ENCODE measurements at places on chromosomes 13 and 19.
A peak's percentile ranks its signal among the peaks of the same experiment; 100 is the strongest.

DNA sequence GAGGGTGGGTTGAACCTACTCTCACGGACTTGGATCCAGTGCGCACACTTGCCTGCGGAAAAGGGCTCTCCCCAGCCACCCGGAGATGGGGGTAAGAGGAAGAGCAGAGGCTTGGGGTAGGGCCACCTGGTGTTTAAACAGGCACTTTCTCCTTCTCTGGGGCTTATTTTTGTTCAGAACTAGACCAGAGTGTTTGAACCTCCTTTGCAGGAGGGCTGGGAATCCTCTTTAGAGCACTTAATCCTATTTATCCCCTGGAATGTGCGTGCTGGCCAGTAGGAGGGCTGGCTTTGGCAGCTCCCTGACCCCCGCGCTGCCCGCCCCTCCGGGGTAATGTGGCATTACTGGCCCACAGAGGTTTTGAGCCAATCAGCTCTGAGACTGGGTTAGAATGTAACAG, 2.0 kb downstream of the RGS9BP start:
- no peak for DNase-seq

GRCh38 chr19:9431475-9431874, 3.9 kb downstream of the ZNF266 start:
- DNase-seq, result no peak

DNA sequence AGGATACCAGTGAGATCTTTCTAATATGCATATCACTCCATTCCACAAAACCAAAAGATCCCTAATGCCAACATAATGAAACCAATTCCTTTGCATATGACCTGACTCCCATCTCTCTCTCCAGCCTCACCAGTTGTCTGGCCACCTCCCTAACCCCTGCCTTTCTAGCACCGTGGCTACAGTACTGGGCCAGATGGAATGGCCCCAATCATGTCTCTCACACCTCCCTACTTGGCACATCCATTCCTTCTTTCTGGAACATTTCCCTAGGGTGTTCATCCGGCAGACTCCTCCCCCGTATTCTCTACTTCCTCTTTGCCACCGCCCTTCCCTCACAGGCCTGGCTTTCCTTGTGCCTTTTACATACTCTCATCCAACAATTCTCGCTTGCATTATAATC, 62.0 kb downstream of the GPALPP1 start:
- no peak for DNase-seq

GRCh38 chr19:18251587-18252369, 22.5 kb downstream of the IQCN start:
- peak; percentile 17 for DNase-seq

- DNase-seq, result no peak
These were observed 77.3 kb downstream of the ZIC5 start for GRCh38 chr13:99894105-99894839.

DNA sequence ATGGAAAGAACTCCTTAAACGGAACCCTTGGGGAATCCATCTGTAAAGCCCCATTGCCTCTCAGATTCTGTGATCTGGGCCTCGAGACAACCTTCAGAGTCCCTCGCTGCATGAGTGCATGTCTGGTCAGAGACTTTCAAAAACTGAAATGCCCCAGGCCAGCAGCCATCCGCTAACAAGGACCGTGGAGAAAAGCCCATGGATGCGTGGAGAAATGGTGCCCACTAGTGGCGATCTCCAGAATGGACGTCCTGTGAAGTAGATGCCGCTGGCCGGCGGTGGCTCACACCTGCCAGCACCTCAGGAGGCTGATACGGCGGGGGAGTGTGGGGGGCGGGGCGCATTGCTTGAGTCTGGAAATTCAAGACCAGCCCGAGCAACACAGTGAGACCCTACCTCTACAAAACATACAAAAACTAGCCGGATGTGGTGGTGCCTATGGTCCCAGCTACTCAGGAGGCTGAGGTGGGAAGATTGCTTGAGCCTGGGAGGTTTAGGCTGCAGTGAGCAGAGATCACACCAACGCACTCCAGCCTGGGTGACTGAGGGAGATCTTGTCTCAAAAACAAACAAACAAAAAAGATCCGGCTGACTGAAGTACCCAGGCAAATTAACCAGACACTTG, 7.9 kb upstream of the CDC16 start:
- peak; percentile 63 for DNase-seq

- no peak for DNase-seq
These were observed 7.8 kb downstream of the ADAMTSL5 start for GRCh38 chr19:1505012-1505411.

DNA sequence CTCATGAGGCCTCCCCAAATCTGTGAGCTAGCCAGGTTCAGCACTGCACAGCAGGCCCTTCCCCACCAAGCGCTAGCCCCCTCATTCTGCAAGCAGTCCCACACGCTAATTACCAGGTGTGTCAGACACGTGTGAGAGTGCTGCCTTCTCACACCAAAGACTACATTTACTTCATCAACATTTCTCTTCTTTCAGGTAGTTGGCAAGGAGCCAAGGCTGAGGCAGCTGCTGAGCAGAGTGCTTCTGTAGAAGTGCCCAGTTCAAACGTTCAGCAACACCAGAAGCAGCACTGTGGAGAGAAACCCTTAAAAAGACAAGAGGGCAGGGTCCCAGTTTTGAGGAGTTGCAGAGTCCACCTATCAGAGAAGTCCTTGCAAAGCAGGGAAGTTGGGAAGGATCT, 6.4 kb downstream of the ZNF773 start:
- DNase-seq, result no peak

GRCh38 chr13:63075126-63075525, 1659.5 kb upstream of the PCDH20 start:
- DNase-seq, result no peak

DNA sequence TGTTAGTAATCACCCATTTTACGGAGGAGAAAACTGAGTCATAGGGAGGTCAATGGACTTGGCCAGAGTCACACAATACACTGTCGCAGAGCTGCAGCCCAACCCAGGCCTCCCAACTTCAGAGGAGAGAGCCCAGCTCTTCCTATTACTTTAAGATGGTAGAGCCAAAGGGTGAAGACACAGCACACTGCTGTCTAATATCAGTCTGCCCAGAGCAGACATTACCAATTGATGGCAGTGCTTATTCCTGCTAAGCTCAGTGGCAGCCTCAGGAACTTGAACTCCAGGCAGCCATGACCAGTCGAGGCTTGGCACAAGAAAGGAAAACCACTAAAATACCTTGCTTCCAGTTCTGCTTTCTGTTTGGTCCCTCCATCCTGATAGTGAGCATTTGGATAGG, 18.4 kb downstream of the TMEM150B start:
- DNase-seq, result no peak

DNA sequence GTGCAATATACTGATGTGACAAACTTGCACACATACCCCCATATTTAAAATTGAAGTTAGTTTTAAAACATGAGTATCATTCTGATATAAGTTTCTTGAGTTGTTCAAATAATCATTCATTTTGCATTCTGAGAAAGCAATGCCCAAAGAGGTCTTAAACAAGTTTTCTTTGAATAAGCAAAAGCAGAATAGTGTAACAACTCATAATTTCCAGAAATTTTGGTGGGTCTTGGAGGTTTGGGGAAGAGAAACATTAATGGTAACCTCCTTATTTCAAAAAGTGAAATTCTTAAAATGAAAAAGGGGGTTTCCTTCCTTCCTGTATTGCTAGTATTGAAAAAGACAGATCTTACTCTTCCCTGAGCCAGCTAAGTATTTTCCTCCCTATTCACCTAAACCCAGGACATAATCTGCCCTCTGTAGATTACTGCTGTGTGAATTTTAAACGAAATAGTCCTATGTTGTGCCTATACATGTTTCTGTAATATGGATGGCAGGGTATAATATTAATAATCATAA, 30.4 kb downstream of the SLC25A15 start:
- no peak for DNase-seq

- no peak for DNase-seq
These were observed 2641.8 kb upstream of the PCDH20 start for GRCh38 chr13:64057372-64058020.

DNA sequence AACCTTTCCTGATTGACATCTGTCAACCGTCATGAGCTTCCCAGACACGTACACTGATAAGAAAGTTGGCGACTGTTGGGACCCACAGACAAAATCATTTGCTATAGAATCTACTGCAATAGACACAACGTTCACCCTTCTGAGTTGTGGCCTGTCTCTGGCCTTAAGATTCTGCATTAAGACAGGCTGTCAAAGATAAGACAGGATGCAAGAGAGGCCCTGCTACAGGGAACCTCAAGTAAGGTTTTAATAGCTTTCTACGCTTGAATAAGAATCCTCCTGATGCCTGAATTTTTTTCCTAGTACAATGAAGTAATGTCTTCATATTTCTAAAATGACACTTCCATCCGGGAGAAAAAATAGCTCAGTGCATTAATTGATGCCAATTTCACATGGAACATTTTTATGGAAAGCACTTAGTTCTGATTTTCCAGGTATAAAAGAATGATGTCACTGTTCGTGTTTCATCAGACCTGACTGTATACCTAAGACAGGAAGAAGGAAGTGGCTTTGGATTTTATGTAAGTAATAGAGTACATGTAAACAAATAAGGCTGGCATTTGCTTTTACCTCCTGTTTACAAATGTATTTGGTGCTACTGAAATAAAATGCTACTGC, 275.2 kb upstream of the GPC6 start:
- no peak for DNase-seq

DNA sequence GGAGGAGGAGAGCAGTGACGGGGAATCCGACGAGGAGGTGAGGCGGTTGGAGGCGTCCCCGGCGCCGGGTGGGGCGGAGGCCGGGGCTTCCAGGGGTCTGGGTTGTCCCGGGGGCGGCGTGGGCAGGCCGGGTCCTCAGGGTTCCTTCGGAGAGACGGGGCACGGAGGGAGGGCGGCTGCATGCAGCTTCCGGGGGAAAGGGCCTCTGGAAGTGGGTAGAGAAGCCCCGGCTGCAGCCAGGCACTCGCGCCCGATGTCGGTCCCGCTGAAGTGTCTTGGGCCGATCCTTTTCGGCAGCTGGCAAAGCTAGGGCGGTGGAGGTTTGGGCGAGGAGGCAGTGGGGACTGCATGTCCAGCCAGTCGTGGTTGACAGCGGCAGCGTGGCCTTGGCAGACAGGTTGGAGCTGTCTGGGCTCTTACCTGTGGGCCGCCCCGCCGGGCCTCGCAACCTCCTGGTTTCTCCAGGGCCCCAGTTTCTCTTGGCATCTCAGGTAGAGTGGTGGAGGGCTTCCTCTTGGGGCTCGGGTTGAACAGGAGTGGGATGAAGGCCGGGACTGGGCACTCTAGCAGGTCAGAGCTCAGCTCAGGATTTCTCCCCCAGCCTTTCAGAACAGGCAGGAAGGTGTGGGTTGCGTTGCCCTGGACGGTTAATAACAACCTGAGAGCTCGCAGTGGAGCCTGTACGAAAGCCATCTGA, 690 bp downstream of the KMT2B start:
- no peak for DNase-seq

DNA sequence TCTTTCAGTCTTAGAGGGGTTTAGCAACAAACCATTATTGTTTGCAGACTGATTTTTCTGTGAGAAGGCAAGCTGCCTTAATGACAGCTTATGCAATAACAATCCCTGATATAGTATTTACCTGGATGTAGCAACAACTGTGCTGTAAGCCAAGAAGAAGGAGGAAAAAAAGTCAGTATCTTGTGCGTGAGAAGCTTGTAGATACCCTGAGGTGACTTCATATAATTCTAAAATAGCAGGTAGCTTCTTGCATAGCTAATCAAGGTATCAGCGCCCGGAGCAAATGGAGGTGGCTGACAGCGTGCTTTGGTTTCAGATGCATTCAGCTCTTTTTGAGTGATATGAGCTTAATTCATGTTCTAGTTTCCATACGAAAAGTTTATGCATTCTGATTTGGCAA, 309.8 kb downstream of the KLF5 start:
- no peak for DNase-seq

DNA sequence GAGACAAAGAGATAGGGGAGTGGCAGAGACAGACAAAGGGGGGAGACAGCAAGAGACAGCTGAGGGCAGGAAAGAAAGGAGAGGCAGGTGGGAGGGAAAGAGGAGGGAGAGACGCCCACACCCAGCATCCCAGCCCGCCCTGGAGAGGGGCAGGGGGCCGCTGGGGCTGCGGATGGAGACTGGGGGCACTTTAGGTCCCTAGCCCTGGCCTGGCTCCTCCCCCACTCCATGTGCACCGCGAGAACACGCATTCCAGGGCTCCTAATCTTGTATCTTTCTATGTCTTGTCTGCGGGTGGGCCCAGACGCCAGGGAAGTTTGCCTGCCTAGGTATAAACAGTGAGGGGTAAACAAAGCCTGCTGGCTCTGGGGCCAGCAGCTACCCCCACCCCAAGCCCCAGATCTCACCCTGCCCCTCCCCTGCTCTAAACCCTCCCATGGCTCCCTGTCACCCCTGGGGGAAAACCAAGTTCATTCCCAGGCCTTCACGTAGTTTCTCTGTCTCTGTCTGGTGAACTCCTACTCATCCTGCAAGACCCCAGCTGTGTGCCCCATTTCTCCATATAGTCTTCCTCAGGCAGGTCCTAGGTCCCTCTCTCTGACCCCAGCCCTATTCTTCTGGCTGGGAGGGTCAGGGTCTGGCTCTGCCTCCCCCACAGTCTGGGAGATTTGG, 5.7 kb downstream of the TLE5 start:
- no peak for DNase-seq

- peak; percentile 98 for DNase-seq
These were observed 64.0 kb downstream of the ACSBG2 start for GRCh38 chr19:6199240-6199994.

GRCh38 chr19:24054044-24054935, 32.7 kb upstream of the ZNF254 start:
- DNase-seq, result no peak

GRCh38 chr13:76474356-76474755, 411.8 kb downstream of the KCTD12 start:
- DNase-seq, result no peak

- DNase-seq, result no peak
These were observed 8.5 kb upstream of the XPO4 start for GRCh38 chr13:20911037-20911436.

DNA sequence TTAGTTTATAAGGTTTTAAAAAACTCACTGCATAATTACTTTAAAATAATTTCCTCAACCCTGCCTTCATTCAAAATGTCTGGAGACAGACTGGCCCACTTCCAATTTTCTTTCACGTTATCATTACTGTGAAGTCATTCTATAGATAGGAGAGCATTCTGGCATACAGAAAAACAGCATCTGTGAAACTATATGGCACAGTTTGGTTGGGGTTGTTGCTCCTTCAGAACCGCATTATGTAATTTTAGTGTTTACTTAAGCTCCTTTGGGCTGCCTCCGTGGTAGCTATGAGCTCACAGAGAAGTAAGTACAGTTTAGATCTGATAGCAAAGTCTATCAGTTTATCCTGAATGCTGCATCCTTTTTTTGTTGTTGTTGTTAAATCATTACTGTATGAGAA, 104.3 kb downstream of the KCNRG start:
- DNase-seq, result no peak

DNA sequence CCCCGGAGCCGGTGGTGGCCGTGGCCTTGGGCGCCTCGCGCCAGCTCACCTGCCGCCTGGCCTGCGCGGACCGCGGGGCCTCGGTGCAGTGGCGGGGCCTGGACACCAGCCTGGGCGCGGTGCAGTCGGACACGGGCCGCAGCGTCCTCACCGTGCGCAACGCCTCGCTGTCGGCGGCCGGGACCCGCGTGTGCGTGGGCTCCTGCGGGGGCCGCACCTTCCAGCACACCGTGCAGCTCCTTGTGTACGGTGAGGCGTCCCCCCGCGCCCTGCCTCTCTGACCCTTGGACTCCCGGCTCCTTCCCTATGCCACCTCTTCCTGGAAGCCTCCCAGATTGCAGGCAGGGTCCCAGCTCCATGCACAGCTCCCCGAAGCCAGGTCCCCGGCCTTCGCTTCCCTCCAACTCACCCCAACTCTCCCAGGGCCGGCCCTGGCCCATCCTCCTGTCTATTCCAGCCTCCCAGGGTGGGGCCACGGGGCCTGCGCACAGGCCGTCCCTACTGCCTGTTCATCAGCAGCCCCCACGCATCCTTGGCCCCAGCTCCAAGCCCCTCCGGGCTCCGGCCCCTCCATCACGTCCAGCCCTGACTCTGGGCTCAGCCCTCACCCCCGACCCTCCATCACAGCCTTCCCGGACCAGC, 1.7 kb downstream of the MADCAM1 start:
- no peak for DNase-seq
